T-cell (primary cell): ENCODE measurements at places on chromosomes 12 and 14.

- DNase-seq, result no peak
These were observed 289.9 kb upstream of the KITLG start for GRCh38 chr12:88870000-88870737.

DNA sequence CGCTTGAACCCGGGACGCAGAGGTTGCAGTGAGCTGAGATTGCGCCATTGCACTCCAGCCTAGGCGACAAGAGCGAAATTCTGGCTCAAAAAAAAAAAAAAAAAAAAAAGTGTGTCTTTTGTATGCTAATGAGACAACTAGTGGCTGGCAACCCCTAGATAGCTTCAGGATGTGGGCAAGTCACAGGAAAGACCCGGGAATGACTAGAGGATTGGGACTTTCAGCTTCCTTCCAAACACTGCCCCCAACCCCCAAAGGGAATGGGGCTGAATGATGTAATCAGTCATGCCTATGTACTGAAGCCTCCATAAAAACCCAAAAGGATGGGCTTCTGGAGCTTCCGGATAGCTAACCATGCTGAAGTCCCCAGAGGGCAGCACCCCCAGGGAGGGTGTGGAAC lies 28.6 kb downstream of the USP44 start:
- no peak for DNase-seq

DNA sequence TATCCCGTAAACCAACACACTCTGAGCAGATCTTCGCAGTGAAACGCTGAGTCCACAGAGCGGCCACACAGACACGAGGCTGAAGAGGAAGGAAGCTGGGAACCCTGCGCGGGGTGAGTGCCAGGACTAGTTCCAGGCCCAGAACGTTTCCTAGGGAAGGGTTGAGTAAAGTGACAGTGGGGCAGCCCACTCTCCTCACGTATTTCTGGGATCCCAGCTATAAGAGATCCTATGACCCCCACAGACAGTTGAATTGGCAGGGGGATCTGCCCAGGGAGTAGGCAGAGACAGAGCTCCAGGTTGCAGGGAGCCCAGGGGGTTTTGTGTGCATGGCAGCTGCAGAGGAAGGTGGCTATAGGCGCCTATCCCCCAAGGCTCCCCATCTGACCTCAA lies 51.1 kb downstream of the GTF2A1 start:
- no peak for DNase-seq

GRCh38 chr12:9745199-9745598 lies 12.3 kb upstream of the CLECL1 start:
- DNase-seq, result no peak

DNA sequence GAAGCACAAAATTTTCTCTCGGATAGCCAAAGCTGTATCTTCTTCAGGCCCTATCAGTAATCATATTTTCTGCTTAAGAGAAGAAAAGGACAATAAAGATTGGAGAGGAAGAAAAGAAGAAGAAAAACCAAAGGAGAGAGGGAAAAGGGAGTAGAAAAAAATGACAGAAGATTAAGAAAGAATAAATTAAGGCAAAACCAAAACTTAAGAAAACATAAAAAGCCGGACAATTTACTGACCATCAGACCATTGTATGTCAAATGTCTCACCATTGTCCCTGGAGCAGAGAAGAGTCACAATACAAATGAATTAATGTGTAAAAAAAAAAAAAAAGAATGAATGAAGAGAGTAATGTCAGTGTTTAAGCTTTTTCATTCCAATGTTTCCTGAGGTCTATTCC lies 1274.8 kb downstream of the FSCB start:
- DNase-seq, result no peak

- no peak for DNase-seq
These were observed 87.6 kb downstream of the SEC23A start for GRCh38 chr14:39015360-39015961.

DNA sequence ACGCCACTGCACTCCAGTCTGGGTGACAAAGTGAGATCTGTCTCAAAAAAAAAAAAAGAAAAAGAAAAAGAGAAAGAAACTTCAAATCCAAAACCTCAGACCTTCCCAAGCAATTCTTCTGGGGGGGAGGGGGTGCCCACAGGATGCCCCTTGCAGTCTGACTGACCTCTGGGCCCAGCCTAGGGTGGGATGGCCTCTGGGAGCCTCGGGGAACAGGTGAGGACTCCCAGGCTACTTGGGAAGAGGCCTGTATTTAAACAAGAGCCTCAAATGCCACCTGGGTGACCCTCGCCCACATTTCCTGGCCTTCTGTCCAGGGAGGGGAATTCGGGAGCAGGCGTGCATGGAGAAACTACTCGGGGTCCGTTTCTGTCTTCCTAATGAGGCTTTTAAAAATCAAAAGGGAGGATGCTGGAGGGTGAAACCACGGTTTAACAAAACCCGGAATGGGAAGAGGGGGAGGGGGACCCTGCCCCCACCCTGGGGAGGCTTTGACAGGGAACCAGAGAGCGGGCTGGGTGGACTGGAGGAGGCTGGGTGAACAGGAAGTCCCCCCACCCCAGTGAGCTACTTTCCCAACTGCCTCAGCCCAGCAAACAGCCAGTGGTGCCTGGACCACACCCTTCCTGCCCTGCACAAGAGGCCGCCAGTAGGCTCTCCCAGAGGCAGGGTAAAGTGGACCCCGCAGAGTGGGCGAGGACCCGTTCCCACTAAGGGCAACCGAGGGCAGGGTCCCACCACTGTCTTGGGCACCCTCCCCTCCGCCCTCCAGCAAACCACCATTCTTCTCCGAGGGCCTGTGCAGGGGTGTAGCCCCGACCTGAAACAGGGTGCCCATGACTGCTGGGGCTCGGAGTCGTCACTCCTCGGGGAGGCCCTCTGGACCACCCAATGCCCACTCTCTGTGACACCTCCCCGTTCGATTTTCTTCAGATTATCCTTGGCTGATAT lies 1.5 kb upstream of the FBRSL1 start:
- DNase-seq, result peak; percentile 41

DNA sequence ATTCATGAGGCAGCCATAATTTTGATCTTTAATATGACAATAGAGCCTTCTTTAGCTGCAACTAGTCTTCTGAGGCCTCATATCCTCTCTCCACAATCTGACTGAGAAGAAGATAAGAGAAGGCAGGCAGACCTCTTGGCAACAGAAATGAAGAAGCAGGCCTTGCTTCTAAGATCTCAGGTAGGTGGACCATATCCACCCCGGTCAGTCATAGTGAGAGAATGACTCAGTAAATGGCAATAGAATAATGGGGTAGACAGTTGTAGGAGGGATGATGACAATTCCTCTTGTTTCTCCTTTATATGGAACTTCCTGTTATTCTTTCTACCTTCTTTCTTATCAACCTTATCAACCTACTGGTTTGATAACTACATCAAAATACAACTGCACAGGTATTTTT lies 246.7 kb upstream of the G2E3 start:
- DNase-seq, result no peak

- DNase-seq, result no peak
These were observed 811 bp upstream of the MEG3 start for GRCh38 chr14:100824901-100825712.

- no peak for DNase-seq
These were observed 33.0 kb downstream of the SAV1 start for GRCh38 chr14:50635141-50635540.

DNA sequence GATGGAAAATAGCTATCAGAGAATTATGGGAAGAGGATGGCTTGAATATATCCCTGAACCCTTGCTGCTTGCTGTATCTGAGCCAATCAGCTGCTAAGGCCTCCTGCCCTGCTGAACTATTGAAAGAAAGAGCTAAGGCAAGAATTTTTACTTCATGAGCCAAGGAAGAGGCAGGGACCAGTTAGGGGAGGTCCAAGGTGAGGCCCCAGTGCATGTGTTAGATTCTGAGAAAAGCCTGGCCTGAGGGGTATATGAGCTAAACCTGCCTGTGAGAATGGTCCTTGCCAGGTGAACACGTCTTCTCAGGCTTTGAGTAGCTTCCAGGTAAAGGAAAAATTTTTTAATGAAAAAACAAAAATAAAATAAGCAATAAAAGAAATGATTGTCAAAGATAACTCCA lies 218.0 kb downstream of the SYT1 start:
- DNase-seq, result no peak

GRCh38 chr12:851913-852312 lies 97.6 kb downstream of the RAD52 start:
- DNase-seq, result no peak
